Stimulated activated CD4-positive, alpha-beta T cell treated with anti-CD3 and anti-CD28 coated beads, Interleukin-1b, Interleukin-23, amount 100 ng/mL, for 24 hours (primary cell): ENCODE measurements at places on chromosomes 1 and 21.

DNA sequence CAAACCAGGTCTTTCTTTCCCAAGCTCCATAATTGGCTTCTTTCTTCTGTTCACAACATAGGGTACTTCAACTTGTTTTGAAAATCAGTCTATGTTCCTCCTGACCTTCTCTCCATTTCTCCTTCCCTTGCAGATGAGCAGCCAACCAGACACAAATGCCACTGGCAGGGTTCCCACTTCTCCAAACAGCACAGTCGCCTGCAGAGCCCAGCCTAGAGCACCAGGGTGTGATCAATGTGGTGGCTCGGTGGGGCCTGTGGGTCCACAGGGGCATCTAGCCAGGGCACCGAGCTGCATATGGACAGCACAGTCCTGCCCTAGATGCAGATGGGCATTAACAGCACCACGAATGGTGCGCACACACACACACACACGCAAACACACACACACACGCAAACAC lies 112.8 kb downstream of the NPHP4 start:
- DNase-seq, result no peak

DNA sequence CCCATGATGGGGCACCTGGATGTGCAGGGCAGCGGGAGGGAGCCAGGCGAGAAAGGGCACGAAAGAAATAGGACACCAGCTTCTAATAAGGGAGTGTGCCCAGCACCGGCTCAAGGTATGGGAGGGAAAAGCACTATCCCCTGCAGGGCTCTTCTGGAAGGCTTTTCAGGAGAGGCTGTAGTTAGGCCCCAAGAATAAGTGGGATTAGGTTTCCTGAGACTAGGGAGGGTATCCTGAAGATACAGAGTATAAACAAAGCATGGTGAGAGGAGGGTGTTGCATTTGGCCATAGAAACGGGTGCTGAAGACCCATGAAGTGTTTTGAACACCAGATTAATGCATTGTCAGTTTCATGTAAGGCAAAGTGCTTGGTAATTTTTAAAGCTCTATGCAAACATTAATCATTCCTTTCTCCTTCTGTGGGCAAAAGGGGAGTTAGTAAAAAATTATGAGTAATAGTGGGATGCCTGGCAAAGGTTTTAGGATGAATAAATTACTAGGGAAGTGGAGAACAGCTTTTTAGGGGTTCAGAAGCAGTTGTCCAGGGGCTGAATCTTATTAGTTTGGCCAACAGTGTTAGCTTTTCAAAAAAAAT lies 74.0 kb downstream of the SYT6 start:
- no peak for DNase-seq

DNA sequence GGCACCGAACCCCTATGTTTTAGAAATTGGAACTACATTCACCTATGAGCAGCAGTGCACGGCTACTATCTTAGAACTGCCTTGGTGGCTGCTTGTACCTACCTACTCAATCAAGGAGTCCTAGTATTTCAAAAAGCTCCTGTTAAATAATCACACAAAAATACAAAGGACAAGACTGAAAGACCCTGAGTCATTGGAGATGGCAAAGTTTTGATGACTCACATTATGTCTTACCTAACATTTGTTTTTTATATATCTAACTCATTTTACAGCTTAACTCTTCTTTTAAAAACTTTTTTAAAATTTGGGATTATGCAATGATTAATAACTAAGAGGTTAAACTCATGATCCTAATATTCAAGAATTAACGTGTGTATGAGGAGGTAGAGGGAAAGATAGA lies 1206.0 kb upstream of the TMPRSS15 start:
- no peak for DNase-seq

- no peak for DNase-seq
Observed at GRCh38 chr1:22922640-22923039, 50.0 kb downstream of the LACTBL1 start.

- no peak for DNase-seq
Observed at GRCh38 chr1:93692026-93692425, 10.4 kb upstream of the BCAR3 start.

GRCh38 chr1:63523738-63524137 lies 413 bp downstream of the EFCAB7 start:
- no peak for DNase-seq

- no peak for DNase-seq
Observed at GRCh38 chr1:231215681-231216385, 25.2 kb upstream of the GNPAT start.

GRCh38 chr1:228839656-228840055 lies 104.4 kb downstream of the RHOU start:
- no peak for DNase-seq

DNA sequence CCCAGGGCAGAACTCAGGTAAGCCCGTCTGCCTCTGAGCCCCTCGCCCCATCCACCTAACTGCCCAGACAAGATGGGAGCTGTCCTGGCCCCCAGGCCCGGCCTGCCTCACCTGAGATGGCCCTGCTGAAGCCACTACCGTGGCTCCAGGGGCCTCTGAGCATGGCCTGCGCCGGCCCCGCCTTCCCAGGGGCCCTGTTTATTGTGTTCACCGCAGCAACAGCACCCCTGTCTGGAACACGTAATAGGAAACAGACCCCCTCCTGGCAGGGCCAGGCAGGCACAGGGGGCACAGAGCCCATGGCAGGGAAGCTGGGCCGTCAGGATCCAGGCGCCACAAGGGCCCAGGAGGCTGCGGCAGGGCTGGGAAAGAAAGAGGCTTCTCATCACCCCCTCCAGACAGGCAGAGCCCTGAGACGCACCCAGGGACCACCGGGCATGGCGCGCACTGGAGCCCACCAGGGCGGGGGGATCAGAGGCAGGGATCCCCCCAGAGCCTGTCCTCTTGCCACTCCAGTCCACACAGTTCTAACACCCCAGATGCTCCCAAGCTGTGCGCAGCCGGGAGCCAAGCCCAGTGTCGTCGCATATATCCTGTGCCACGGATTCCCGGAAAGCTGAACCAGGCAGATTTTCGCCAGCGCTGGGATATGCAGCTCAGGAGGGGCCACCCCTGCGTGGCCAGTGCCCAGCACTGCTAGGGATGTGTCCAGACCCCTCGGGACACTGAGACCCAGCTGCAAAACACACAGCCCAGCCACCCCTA lies 62.6 kb downstream of the ARHGEF16 start:
- DNase-seq, result no peak

DNA sequence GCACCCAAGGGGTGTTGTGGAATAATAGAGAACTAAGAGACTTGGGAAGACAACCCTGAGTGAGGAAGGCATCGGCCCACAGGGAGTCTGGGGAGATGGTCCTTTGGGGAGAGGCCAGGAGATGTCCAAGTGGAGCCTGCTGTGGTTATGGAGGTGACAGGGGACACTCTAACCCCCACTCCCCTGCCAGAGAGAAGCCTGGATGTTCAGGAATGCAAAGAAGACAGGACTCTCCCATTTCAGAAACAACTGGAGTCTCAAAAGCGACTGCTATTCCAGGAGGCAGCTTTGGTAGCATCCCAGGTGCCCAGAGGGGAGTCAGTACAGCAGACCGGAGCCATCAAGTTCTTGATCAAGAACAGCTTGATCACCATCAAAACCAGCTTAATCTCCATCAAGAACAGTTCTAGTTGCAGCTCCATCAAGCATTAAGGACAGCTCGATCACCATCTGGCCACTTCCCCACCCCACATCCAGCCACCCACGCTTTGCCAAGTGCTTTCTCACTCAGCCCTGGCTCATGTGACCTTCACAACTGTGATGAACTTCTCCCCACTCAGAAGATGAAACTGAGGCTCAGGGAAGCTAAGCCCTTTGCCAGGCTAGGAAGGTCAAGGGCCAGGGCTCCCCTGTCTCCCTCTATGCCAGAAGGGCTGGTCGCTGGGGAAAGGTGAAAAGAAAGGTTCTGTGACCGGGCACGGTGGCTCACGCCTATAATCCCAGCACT lies 743 bp downstream of the CD52 start:
- no peak for DNase-seq

DNA sequence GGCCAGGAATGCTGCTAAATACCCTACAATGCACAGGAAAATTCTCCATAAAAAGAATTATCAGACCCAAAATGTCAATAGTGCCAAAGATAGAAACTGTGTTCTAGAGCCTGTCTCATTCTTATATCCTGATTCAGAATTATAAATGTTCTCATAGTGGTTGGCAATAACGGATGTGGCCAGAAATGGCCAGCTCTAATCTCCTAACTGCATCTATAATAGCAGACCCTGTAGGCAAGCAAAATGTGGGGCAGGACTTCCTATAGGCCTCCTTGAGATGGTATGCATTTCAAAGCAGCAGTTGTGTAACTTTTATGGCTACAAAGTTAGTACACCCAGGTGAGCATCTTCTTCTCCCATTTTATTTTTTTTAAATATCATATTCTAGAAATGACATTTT lies 95.9 kb upstream of the SGIP1 start:
- DNase-seq, result no peak

DNA sequence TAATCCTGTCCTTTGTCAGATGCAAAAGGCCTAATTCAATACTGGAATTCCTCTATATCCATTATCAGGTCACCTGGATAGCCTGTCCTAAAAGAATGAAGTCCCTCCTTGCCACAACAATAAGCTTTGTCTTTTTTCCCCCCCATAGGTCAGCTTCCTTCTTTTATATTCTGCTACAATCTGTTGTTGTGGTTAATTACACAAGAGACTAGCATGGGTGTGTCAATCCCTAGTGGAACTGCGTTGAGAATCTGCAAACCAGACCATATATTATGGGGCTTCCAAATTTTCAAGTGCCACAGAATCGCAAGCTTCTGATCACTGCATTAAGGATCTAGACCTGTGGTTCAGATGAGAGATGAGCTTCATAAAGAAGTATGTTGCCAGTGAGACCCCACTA lies 349.6 kb downstream of the SMYD3 start:
- DNase-seq, result no peak

- DNase-seq, result no peak
Observed at GRCh38 chr1:192767798-192768197, 41.0 kb upstream of the RGS2 start.

GRCh38 chr1:110214454-110215404 lies 4.6 kb downstream of the KCNC4 start:
- DNase-seq, result no peak

DNA sequence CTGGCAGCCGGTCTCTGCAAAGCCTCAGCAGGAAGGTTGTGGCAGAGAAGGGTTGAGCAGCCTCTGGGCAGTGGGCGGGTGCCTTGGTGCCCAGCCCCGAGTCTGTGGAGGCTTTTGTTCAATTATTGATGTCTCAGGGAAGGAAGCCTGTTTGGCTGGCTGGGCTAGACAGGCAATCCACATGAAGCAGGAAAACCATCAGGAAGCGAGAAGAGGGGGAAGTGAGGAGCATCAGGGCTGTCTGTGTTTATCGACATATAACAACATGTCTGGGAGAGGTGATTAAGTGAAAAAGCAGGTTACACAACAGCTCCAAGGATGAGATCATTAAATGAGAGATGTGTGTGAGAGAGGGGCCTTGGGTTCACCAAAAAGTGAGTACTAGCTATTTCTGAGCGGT lies 105.4 kb downstream of the UBE2U start:
- no peak for DNase-seq

GRCh38 chr1:106268070-106268469 lies 788.4 kb upstream of the PRMT6 start:
- DNase-seq, result no peak

DNA sequence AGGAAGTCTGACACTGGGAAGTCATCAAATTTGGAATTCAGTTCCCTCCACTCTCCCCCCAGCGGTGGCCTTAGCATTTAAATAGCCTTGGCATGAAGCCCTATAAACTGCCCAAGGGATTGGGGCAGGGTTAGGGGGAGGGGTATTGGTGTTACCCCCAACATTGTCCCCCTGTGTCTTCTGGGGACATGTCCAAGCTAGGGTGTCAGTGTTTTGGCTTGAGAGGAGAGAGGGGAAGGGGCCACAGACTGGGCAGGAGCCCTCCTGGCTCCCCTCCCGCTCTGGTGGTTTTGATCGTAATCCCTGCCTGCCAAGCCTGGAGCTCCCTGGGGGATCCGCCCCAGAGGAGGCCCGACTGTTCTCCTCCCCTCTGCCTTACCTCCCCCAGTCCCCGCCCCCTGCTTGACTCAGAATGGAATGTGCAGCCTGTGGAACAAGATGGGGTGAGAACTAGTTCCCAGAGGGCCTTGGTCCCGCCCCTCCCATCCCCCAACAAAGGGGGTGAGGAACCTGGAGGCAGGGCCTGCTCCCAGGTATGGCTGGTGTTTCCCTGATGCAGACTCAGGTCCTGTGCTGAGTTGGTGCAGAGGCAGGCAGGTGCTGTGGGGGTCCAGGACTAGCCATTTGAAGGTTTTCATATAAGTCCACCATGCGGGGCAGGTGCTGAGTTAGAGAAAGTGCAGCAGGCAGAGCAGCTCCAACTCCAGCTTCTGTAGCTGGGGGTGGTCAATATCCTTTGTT lies 7.4 kb downstream of the SOX13 start:
- DNase-seq, result no peak

- no peak for DNase-seq
Observed at GRCh38 chr1:12251442-12251841, 21.6 kb downstream of the VPS13D start.

GRCh38 chr1:39787468-39787867 lies 1.2 kb downstream of the BMP8B start:
- no peak for DNase-seq

DNA sequence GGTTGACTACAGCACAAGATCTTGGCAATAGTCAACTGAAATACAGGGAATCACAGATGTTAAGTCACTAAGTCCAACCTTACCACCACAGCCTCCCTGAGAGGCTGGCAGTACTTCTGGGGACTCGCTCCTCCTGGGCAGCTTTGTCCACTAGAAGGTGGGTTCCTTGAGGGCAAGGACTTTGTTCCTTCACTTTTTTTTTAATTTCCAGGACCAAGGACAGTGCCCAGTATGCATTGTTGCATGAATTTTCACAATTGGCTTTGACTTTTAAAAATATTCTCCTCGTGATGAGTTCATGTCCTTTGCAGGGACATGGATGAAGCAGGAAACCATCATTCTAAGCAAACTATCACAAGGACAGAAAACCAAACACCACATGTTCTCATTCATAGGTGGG lies 96.7 kb upstream of the IGSF21 start:
- DNase-seq, result no peak

DNA sequence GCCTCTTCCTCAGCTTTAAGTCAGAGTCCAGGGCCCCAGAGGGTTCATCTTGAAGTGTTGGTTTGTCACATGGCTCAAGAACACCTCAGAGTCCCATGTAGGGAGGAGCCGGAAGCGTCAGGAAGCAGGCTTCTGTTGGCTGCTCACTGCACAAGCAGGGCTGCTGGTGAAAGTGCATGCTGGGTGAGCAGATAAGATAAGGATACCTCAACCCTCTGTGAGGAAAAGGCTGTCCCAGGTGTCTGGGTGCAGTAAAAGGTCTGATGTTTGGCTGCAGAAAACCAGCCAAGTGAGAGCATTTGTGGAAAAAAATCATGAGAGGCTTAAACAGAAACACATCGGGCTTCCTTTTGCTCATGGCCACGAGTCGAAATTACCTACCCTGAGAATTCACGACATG lies 6.2 kb upstream of the TEX35 start:
- DNase-seq, result no peak

DNA sequence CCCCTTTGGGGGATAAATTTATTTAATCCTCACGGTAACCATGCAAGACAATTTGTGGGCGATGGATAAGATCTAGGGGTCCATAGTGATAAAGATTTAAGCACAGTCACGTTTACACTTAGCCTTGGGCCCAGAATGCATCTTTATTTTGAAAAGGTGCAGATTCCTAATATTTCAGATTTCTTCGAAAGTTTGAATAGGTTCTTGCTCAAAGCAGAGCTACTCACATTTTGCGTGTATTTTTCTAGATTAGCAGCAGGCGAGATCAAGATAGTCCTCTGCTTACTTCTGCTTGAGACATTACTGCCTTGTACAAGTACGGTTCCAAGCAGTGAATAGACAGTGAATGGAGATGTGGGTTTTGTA lies 647 bp downstream of the TSEN15 start:
- no peak for DNase-seq
